Activated CD8-positive, alpha-beta T cell treated with anti-CD3 and anti-CD28 coated beads for 36 hours (primary cell): ENCODE measurements at places on chromosomes 1 and 21.

- no peak for DNase-seq
These were observed 113.1 kb downstream of the PIK3R3 start for GRCh38 chr1:46019348-46019747.

DNA sequence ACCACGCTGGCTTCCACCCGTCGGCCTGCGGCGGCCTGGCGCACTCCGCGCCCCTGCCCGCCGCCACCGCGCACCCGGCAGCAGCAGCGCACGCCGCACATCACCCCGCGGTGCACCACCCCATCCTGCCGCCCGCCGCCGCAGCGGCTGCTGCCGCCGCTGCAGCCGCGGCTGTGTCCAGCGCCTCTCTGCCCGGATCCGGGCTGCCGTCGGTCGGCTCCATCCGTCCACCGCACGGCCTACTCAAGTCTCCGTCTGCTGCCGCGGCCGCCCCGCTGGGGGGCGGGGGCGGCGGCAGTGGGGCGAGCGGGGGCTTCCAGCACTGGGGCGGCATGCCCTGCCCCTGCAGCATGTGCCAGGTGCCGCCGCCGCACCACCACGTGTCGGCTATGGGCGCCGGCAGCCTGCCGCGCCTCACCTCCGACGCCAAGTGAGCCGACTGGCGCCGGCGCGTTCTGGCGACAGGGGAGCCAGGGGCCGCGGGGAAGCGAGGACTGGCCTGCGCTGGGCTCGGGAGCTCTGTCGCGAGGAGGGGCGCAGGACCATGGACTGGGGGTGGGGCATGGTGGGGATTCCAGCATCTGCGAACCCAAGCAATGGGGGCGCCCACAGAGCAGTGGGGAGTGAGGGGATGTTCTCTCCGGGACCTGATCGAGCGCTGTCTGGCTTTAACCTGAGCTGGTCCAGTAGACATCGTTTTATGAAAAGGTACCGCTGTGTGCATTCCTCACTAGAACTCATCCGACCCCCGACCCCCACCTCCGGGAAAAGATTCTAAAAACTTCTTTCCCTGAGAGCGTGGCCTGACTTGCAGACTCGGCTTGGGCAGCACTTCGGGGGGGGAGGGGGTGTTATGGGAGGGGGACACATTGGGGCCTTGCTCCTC lies 1.9 kb downstream of the OLIG2 start:
- no peak for DNase-seq

- no peak for DNase-seq
These were observed 28.9 kb downstream of the CA6 start for GRCh38 chr1:8974551-8974950.

DNA sequence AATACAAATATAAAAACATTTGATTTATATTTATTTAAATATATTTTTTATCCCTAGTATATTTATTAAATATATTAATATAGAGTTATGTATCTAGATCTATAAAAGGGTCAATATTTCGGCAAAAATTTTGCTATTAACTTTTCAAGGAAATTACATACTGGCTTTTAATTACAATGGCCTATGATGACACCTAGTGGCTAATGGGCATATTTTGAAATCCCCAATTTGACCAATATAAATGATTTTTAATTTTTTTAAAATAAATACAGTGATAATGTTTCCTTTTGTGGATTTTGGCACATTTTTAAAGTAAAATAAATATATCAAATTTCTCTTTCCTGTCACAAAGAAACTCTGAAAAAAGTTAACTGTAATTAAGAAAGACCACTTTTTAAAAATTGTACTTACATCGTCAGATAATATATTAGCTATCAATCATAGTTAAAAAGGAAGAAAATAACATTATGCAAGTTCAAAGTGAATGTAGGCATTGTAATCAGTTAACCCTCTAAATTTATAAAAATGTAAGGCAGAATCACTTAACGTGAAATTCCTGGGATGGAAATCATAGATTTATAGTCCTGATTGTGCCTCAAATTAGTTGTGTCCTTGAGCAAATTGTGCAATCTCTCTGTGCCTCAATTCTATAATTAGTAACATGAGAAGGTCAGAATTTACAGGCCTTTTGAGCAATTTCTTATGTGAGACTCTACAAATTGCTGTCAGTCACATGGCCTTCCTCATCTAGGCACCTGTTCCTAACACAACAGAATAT lies 25.6 kb upstream of the RGS13 start:
- DNase-seq, result no peak

GRCh38 chr1:3159121-3159520 lies 90.1 kb downstream of the PRDM16 start:
- DNase-seq, result no peak

DNA sequence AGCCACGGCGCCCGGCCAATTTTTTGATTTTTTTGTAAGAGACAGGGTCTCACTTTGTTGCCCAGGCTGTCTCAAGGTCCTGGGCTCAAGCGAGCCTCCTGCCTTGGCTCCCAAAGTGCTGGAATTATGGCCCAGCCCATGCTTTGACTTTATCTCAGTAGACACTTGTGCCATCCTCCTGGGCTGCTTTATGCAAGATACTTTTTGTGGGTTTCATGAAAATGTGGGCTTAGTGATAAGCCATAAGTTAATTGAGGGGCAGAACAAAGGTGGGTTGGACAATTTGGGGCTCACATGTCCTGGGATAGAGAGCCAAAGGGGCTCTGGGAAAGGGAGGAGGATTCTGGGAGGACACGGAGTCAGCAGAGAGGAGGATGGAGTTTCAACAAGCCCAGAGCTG lies 22.0 kb downstream of the ALPL start:
- DNase-seq, result no peak

GRCh38 chr1:245579881-245580280 lies 425.1 kb downstream of the KIF26B start:
- DNase-seq, result no peak

DNA sequence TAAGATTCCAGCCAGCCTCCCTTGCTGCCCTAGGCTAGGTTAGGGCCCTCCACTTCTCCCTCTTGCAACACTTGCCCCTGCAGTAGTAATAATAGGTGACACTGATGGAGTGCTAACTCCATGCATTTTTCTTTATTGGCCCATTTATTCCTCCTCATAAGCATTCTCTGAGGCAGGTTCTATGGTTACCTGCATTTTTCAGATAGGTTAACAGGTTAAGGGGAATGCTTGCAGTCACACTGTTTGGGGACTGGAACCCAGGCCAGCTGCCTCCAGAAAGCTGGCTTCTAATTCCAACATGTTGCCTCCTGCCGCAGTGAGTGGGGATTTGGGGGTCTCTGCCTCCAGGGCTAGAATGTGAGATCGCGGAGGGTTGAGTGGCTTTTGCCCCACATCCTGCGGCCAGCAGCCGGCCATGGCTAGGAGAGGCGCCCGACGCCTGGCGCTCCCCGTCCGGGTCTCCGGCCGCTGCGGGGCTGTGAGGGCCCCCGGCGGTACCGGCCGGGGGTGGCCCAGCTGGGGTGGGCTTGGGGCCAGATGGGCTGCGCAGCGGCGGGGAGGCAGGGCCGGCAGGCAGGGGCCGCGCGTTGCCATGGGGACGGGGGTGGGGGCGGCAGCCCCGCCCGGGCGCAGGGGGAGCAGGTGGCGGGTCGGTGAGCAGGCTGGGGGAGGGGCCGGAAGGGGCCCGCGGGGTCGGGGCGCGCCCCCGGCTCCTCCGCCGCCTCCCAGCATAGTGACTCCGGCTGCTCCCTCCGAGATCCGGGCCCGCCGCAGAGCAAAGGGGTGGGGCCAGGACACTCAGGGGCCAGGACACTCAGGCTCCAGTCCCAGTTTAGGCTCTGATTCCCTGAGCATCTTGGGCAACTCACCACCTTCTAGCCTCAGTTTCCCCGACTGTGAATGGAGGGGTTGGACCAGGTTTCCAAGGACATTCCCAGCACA lies 68.4 kb upstream of the SSBP3 start:
- DNase-seq, result peak; percentile 54

GRCh38 chr1:27741121-27741520 lies 15.4 kb downstream of the FAM76A start:
- DNase-seq, result no peak

- DNase-seq, result no peak
These were observed 70.7 kb downstream of the SCMH1 start for GRCh38 chr1:41171266-41171874.
